ENCODE measurements at places on chromosomes 12 and 14.

DNA sequence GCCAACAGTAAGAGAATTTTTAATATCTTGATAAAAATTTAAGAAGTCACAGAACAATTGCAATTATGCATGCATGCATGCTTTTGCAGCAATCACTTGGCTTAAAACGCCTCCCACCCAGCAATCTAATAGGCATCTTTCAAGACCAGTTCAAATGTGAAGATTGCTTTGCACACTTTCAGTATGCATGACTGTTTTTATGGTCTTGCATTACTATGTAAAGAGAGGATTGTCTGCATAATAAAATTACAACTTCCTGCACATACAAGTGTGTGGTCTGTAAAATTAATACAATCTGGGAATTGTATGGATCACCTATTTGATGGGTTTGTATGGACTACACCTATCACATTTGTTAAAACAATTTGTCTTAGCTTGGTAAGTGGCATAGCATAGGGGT, 48.8 kb downstream of the E2F7 start:
- no peak for DNase-seq

DNA sequence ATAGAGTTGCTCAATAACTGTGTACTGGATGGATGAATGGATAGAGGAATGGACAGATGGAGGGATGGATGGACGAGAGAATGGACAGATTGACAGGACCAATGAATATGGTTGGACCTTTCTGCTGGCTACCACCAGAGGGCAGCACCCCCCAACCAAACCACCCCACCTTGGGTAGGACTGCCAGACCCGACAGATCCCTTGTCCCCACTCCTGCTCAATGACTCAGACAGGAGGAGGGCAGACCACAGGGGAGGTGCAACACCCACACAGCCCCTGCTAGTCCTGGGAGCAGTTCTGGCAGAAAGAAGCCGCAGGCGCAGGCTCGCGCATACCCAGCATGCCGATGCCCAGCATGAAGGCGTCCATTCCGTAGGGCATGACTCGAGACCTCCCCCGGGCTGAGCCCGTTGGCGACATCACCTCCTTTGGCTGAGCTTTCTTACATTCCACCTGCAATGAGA, 12.4 kb downstream of the MSI1 start:
- peak; percentile 28 for DNase-seq

GRCh38 chr12:42612231-42612613, 22.7 kb upstream of the PRICKLE1 start:
- DNase-seq, result no peak

DNA sequence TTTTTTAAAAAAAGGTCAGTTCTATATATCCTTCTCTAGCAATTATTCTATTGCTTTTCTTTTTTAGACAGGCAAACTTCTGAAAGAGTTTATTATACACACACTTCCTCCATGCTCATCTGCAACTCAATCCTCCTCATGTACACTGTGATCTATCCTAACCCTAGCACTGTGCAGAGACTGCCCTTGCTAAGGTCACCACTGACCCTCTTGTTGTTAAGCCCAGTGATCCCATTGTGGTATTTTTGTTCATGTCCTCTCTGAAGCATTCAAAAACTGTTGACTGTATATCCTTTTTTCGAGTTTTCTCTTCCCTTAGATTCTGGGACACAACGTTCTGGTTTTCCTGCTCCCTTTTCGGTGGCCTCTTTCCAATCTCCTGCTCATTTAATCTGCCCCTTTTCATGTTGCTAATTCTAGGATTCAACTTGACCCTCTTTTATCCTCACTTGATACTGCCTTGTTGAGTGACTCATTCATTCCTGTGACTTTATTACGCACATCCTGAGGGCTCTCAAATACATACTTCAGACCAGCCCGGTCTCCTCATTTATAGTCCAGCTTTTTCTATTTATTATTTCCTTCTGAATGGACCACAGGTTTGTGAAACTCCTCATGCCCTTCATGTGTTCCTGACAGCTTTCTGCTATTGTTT, 53.9 kb upstream of the PTPRB start:
- DNase-seq, result no peak

DNA sequence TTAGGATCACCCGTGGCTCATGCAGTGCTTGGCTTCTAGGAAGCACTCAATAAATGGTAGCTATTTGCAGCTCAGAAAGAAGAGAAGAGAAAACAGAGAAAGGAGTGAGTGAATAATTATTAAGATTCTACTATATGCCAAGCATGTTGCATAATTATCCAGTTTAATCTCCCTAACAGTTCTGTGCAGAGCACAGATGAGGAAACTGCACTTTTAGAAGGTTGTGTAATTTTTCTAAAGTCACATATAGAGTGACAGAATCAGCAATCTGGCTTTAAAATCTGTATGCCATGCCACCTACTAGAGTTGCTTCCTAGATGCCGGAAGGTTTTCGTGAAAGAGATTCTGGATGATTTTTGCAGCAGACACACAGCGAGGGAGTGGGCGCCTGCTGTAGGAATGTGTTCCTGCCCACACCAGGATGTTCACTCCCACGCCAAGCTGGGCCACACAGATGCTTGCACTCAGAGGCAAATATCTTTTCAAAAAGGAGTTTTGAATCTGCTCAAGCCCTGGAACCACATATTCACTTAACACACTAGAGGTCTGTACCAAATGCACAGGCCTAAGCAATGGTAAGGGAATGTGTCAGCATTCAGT, 50.2 kb upstream of the SMCO2 start:
- no peak for DNase-seq

GRCh38 chr12:129848876-129849275, 54.9 kb downstream of the TMEM132D start:
- DNase-seq, result no peak

GRCh38 chr12:88993651-88994050, 358.6 kb downstream of the DUSP6 start:
- no peak for DNase-seq

DNA sequence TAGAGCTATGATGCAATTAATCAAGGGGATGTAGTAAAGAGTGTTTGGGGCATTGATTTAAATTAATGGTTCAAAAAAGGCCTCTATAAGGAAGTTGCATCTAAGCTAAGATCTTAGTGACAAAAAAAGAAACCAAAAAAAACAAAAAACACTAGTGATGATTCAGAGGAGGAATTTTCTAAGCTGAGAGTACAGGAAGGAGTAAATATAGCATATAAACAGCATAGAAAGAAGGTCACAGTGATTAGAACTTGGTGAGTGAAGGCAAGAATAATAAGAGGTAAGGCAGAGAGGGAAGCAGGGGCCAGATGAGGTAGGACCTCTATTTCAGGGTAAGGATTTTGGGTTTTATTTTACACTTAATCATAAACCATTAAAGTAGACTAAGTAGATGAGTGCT, 48.0 kb upstream of the PDZRN4 start:
- no peak for DNase-seq

DNA sequence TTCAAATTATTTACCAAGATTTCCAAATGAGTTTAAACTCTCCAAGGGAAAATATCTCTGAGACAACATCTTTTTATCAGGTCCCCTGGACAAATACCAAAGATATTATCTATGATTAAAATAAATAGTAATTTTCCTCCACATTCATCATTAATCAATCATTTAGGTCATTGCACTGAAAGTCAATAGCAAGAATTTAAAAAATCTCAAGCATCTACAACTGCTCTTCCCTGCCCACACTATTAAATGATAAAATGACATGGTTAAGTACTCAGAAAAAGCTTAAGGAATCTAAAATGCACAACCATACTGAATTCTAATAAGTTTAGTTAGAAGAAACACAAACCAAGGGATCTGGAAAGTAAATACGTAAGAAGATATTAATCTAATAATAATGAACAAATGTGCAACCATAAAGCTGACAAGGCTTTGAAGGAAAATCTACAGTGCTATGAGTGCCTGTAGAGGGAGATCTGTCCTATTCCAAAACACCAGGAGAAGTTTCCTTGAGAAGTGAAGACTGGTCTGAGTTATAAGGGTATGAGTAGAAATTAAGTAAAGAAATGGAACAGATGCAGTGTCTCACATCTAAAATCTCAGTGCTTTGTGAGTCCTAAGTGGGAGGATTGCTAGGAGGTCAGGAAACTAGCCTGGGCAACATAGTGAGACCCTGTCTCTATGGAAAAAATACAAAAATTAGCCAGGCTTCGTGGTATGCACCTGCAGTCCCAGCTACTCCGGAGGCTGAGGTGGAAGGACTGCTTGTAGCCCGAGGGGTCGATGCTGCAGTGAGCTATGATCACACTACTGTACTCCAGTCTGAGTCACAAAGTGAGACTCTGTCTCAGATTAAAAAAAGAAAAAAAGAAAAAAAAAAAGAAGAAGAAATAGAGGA, 19.2 kb downstream of the INTS13 start:
- no peak for DNase-seq

GRCh38 chr12:111414711-111415252, 9.1 kb downstream of the SH2B3 start:
- DNase-seq, result no peak

GRCh38 chr12:108304633-108305032, 34.5 kb downstream of the CMKLR1 start:
- DNase-seq, result no peak

- DNase-seq, result no peak
Measured at GRCh38 chr12:40511341-40511740, 180.9 kb upstream of the CNTN1 start.

GRCh38 chr12:25004447-25004846, 55.5 kb upstream of the BCAT1 start:
- DNase-seq, result no peak

- no peak for DNase-seq
Measured at GRCh38 chr14:72419226-72419775, 474.6 kb downstream of the DPF3 start.

GRCh38 chr12:132071040-132071810, 72.9 kb downstream of the DDX51 start:
- DNase-seq, result no peak

DNA sequence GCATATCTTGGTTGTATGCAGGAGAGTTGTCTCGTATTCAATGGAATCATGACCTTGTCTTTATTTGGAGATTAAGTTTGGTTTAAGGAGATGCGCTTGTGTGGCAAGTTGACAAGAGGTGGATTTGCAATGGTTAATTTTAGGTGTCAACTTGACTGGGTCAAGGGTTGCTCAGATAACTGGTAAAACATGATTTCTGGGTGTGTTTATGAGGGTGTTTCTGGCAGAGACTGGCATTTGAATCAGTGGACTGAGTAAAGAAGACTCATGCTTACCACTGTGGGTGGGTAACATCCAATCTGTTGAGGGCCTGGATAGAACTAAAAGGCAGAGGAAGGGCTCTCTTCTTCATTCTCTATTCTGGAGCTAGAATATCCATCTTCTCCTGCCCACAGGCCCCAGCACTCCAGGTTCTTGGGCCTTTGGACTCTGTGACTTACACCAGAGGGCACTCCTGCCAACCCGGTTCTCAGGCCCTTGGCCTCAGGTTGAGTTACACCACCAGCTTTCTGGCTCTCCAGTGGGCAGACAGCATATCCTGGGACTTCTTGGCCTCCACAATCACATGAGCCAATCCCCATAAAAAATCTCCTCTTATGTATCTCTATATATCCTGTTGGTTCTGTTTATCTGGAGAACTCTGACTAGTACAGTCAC, 141.5 kb upstream of the ARID2 start:
- no peak for DNase-seq

- no peak for DNase-seq
Measured at GRCh38 chr14:93146119-93146518, 30.4 kb upstream of the ITPK1 start.

- no peak for DNase-seq
Measured at GRCh38 chr14:30756594-30756993, 117.8 kb upstream of the COCH start.

GRCh38 chr14:80428171-80428570, 216.9 kb upstream of the DIO2 start:
- DNase-seq, result no peak

- DNase-seq, result no peak
Measured at GRCh38 chr12:86349196-86349595, 93.0 kb upstream of the MGAT4C start.
